ENCODE measurements at places on chromosomes 13 and 19.

DNA sequence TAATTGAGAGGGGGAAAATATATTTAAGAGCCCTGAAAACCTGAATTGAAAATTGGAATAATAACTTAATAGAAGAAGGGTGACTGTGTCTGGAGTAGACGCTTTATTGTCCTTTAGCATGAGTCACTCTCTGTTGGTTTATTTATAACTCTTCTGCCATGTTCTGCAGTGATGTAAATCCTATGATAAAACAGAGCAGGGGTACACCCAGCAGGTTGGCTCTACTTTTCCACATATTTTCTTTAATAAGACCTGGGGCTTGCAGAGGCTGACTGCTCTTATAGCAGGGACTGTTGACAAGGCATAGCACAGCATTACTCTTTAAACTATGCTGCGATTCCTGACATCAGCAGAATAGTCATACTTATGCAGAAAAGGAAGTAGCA lies 389.9 kb upstream of the PCDH9 start:
- no peak for DNase-seq

- DNase-seq = no peak
Observed at GRCh38 chr13:51202477-51203046, 19.6 kb upstream of the FAM124A start.

- DNase-seq = no peak
Observed at GRCh38 chr19:21856773-21857514, 21.0 kb upstream of the ZNF43 start.

GRCh38 chr19:31693933-31694269 lies 344.7 kb upstream of the TSHZ3 start:
- no peak for DNase-seq

- DNase-seq = no peak
Observed at GRCh38 chr13:85278851-85279250, 520.4 kb downstream of the SLITRK6 start.

DNA sequence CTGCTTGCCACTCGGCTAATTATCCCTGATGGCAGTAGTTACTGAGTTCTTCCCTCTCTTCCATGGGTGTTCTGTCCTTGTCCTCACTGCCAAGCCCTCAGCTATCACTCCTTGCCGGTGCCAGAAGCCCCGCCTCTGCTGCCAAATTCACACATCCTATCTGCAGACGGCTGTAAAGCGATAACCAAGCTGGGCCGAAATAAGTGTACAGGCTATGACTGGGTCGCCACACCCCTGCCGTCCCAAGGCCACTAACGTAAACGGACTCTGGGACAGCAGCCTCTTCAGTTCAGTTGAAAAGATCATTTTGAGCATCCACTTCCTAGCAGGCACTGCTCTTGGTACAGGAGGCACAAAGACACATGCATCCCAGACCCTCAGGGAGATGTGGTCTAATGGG lies 13.3 kb downstream of the SLC7A1 start:
- DNase-seq = no peak

DNA sequence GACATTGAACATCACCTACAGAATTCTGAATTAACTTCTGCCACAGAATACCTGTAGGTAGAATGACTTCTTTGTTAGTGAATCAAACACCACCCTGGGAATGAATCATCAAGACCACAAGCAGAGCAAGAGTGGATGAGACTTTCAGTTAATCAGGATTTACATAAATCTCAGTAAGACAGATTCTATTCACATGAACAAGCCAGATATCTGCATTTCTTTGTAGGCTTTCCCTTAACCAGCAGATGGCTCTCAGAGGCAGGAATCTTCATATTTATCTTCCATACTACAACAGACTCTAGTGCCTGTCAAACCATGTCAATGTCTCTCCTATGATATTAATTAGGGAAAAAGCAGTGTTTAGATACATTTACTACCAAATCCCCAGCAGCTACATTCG lies 412.1 kb downstream of the KLF12 start:
- DNase-seq = no peak

Measured in activated T-helper 1 cell treated with anti-CD3 and anti-CD28 coated beads, Interleukin-2, amount 50 U/mL, for 16 hours (primary cell).